ENCODE measurements at places on chromosomes 16 and 17.

- DNase-seq, result no peak
These were observed 553.2 kb downstream of the MAF start for GRCh38 chr16:79047337-79047736.

DNA sequence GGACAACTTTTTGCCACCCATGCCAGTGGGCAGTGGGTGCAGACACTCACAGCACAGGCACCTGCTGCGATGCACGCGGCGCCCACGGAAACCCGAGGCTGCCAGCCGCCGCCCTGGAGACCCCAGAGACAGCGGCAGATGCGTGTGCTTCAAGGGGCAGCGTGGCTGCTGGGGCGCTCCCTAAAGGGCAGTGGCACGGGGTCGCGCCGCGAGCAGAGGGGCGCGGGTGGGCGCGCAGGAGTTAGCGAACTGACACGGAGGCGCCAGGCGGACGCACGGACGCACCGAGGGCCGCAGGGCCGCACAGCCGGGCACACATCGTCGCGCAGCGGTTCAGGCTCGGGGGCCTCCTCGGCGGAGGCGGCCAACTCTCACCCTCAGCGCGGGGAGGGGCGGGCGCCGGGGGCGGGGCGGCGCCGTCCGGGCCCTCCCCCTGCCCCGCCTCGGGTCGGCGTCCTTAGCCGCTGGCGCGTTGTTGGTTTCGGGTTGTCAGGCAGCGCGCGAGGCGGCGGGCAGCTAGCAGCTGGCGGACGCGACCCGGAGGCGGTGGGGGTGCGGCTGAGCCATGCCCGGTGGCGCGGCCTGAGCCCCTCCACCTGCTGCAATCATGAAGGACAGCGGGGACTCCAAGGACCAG is at the start of gene KIF19:
Gene KIF19 (plus strand): TSS at position 484 of the 637 bp plus-strand sequence. CDS start 124 bp downstream, at position 608.
- peak; percentile 26 for DNase-seq

DNA sequence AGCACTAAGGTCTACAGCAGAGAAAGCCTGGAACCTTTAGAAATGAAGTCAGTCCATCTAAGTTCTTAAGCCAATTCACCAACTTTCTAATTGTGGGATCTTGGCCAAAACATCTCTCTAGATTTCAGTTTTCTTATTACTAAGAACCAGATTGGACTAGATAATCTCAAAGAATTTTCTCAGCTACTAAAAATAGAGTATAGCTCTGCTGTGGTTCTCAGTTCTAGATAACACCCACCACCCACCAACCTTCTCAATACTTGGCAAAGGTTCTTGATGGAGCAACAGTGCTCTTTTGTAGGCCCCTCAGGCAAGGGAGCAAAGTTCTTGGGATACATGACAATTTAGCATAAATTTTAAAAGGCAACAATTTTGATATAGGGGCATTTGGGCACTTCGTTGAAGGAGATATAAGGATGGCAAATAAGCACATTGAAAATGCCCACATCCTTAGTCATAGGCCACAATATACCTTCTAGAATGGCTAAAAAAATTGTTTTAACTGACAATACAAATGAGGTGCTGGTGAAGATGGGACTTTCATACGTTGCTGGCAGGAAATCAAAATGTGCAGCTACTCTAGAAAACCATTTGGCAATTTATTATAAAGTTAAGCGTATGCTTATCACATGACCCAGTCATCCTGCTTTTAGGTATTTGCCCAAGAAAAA is 74.4 kb upstream of the TMEM132E start:
- DNase-seq, result no peak

DNA sequence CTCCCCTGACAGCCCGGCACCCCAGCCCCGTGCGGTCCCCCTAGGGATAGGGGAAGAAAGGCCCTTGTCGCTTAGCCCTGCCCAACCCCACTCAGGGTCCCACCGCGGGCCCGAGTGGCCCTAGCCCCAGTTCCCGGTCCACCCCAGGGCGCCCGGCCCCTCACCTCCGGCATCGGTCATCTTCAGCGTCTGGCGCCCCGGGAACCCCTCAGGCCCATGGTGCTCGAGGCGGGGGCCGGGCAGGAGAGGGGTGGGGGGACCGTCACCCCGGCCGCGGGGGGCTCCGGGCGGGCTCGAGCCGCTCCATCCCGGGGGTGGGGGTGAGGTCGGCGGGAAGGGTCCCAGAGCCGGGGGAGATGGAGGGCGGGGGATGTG is 620 bp downstream of the SAMD14 start:
- DNase-seq, result no peak

GRCh38 chr16:75023009-75023408 is 24.2 kb downstream of the ZNRF1 start:
- no peak for DNase-seq

DNA sequence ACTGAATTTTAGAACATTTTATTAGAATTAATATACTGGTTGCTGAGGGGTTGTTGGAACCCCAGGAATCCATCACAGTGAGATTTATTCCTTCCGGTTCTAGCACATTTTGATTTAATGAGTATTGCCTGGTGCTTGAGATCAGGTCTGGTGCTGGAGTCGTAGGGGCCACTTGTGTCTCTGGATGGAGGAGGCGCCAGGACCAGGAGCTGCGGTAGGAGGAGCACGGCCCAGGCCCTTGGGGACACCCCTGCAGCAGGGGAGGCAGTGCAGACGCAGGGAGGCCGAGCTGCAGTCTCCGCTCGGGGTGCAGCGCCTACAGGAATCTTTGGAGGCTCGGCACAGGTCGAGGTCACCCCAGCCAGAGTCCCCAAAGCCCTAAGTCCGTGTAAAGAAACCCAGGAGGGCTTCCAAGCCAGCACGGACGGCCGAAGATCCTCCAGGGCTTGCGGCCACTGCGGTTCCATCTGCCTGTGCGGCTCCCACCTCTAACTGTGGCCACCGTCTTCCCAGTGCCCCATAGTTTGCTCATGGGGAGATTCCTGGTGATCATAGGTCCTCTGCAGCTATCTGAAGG is 66.2 kb upstream of the CREBBP start:
- DNase-seq, result no peak

DNA sequence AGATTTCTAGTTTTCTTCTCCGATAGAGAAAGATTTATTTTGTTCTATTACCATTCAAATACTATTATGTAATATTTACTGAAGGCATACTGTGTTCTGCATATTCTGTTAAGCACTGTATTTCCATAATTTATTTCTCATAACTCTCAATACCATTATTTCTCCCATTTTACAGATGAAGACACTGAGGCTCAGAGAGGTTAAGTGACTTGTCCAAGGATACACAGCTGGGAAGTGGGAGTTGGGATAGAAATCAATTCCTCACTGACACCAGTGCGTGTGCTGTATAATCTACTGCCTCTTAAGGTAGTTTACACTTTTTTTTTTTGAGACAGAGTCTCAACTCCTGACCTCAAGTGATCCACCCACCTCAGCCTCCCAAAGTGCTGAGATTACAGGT is 7.4 kb downstream of the NLRC3 start:
- no peak for DNase-seq

DNA sequence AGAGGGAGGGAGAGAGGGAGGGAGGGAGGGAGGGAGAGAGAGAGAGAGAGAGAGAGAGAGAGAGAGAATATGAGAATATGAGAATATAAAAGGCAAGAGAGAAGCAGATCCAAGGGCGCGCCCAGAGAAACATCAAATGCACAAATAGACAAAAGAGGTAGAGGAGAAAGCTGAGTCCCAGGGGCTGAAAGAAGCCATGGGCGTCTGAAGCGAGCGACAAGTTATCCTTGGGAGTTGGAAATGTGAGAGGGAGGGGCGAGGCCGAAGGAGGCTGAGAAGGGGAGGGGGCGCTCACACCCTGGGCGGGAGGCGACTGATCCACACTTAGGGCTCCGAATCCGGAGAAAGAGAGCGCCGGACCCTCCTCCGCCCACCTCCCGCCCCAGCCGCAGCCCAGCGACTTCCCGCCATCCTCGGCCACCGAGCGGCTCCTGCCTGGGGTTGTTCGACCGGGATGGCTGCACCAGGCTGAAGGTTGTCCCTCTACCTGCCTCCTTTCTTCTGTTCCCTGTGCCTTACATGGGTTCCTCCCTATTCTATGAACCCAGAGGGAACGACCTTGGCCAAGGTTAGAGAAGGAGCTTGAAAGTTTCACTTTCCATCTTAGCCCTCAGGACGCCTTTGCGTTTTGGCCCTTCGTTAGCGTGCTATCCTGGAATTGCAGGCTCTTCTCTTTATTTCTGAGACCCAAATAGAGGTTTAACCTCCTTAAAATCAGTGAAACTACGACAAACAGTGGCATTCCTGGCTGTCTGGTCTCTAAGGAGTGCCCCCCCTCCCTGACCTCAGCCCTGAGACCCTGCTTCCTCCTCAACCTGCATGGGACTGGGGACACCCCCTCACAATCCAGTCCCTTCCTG is 21.2 kb upstream of the HOXB9 start:
- DNase-seq, result no peak

- no peak for DNase-seq
These were observed 229.9 kb downstream of the ABCC12 start for GRCh38 chr16:47925811-47926460.

DNA sequence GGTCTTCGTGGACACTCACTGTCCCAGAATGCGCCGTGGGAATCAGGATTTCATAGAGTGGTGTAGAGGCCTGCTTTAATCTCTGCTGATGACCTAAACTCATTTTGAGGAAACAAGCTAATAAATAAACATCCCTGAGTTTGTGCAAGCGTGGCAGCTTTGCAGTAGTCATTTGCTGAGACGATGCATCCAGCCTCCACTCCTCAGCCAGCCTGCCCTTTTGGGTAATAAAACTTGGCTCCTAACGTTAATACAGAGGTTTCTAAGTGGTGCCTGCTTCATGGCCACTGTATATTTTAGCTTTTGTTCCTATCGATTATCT is 1.3 kb downstream of the DGKE start:
- DNase-seq, result no peak

- peak; percentile 82 for DNase-seq
These were observed 13.7 kb upstream of the CNGB1 start for GRCh38 chr16:57984443-57985203.

GRCh38 chr16:54679531-54679930 is 251.1 kb upstream of the IRX5 start:
- no peak for DNase-seq

- no peak for DNase-seq
These were observed 18.0 kb downstream of the KLHDC4 start for GRCh38 chr16:87747626-87748414.

DNA sequence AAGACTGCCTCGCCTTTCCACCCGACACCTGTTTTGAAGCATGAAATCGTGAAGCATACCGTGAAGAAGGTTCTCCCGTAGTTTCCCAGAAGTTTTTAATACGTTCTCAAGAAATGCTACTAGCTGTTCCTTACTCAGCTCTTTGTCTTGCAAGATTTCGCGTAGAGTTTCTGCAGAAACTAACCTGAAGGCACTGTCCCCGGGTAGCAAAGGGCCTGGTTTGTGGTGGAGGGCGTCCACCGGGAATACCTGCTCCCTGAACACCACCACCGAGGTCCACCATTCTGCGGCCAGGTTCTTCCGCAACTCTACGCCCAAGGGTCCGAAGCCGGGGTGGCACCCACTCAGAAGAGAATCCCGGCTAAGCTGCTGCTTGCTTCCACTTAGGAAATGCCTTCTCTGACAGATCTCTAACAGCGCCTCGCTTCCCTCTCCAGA is 487 bp downstream of the POLG2 start:
- DNase-seq, result no peak

DNA sequence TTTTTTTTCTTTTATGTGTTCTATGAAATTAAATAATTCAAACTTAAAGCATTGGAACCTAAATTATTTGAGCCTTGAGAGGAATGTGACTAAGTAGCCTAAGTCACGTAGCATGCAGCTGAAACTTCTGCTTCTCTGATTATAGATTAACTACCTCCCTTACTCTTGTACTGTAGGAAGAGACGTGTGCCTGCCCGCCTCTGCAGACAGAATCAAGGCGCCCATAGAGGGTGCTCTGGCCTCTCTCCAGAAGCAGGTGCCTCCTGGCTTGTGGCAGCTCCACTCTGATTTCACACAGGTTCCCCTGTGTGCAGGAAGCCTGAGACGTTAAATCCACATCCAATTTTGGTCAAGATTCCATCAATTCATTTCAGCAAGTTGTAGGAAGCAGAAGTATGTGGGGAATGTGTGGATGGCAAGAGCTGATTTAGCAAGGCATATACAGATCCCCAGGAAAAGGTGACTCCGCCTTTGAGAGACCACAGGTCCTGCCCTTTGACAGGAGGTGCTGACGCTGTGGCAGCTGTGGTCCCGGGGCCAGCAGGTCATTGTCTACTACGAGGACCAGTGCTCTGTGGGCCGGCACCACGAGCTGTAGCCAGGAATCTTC is 1418.8 kb downstream of the CDH11 start:
- DNase-seq, result no peak

DNA sequence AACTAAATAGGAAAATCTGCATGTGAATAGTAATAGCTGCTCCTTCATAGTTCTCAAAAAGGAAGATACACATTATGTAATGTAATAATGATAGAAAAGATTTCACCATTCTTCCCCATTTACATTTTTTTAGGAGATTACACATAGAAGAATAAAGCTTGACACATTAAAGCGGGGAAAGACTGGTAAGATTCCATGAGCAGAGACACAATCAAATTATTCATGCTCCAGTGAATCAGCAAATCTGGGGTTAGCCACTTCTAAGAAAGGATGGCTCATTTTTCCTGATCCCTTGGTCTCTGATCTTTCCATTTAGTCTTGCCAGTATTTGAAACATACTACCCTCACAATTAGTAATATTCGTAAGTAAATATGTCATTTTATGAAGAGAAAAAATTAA is 81.9 kb downstream of the CA4 start:
- no peak for DNase-seq

DNA sequence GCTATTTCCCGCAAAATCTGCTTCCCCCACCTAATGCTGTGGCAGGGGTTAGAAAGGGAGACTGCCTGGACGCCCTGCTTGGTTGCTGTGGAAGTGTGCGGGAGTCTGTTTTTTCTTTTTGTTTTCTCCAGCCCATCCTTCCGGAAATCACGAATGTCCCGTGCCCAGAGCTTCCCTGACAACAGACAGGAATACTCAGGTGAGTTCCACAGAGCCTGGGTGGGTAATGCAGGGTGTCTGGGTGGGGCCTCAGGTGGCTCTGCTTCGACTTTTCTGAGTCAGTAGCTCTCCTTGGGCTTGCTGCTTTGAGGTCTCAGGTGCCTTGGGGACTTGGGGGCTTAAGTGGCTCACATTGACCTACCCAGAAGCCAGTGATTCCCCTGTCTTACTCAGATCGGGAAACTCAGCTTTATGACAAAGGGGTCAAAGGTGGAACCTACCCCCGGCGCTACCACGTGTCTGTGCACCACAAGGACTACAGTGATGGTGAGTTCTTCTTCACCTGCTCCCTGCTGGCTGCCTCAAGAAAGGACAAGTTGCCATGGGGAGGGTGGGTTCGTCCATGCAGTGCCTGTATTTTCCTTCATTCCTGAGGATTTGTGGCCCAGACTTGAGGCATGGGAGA is 11.4 kb downstream of the LIMD2 start:
- no peak for DNase-seq

DNA sequence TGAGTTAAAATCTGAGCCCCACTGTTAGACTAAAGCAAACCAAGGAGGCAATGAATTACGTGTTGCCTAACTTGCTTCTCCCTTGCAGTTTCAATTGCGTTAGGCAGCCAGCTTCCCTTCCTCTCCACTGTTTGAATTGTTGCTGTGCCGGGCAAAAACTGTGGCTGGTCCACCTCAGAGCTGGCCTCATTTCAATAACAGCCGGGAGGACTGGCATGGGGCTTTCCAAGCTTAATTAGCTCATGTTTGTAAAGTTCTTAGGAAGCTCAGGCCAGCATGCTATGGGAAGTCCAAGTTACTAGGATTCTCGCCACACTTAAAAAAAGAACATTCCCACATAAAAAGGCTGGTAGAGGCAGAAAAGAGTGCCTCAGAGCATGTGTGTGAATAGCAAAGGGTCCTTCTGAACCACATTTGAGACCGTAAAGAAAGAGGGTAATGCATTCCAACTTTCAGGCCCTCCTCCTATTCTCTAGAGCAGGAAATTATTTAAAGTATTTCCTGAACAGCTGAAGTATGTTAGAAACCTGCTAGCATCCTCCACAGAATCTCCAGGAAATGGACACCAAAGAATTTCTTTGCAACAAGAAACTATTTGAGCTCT is 79.0 kb upstream of the SMURF2 start:
- no peak for DNase-seq

Data from progenitor cell of endocrine pancreas (in vitro differentiated cells).